Bone marrow (tissue), 2 donors: ENCODE measurements at places on chromosomes 3 and 15.

DNA sequence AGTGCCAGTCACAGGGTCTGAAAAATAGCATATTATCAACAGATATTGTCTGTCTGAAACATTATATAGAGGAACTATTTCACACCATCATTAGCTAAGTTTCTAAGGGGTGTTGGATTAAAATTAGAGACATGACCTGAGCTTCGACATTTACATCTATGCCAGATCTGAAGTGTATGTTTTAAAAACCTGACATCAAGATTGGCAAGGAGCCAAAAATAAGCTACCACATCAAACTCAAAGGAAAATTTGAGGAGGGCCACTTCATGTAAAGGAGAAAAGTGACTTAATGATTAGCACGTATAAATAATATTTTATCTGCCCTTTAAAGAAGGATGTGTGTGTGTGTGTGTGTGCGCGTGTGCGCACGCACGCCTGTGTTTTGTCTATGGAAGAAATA is 752.0 kb upstream of the GRM7 start:
- no peak for DNase-seq

- DNase-seq, result peak; percentile 59
These were observed 118.1 kb downstream of the TBC1D2B start for GRCh38 chr15:77959432-77959879.

DNA sequence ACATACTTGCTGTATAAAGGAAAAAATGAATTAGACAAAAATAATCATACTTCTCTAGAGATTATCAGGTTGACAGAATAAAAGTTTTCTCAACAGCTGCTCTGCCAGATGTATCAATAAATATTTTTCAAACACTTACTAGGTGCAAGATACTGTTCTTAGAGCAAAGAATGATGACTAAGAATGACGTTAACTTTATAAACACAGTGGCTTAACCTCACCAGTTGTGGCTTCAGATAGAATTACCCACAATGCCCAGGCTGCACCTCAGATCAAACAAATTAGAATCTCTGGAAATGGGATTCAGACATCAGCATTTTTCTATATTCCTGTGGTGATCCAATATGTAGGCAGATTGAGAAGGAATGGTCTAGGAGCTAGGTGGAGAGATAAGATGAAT is 422.4 kb upstream of the ATP11B start:
- no peak for DNase-seq

DNA sequence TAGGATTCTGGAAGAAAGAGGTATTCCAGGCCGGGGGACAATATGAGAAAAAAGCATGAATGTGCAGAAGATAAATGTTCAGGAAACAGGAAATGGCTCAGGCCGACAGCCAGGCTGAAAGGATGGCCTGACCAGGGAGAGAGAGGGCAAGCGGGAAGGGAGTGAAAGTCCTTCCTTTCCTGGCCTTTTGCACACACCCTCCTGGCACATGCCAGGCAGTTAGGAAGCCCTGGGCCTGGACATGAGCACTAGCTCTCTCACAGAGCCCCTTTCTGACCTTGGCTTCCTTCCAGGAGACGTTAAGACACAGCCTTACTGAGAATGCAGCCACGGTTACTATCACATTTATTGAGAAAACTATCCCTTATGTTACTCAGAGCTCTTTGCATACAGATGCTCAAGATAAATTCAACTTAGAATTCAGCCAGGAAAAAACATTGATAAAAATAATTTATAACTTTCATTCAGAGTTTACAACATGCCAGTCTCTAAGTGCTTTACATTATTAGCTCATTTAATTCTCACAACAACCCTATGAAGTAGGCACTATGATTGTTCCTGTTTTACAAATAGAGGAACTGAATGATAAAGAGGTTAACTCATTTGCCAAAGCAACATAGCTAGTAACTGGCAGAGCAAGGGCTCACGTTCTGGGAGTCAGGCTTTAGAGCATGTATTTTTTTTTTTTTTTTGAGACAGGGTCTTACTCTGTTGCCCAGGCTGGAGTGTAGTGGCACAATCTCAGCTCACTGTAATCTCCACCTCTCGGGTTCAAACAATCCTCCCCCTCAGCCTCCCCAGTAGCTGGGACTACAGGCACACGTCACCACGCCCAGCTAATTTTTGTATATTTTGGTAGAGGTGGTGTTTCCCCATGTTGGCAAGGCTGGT is 39.4 kb upstream of the SMAD3 start:
- no peak for DNase-seq

- DNase-seq, result no peak
These were observed 338.4 kb upstream of the ADAMTS9 start for GRCh38 chr3:65026151-65026550.

DNA sequence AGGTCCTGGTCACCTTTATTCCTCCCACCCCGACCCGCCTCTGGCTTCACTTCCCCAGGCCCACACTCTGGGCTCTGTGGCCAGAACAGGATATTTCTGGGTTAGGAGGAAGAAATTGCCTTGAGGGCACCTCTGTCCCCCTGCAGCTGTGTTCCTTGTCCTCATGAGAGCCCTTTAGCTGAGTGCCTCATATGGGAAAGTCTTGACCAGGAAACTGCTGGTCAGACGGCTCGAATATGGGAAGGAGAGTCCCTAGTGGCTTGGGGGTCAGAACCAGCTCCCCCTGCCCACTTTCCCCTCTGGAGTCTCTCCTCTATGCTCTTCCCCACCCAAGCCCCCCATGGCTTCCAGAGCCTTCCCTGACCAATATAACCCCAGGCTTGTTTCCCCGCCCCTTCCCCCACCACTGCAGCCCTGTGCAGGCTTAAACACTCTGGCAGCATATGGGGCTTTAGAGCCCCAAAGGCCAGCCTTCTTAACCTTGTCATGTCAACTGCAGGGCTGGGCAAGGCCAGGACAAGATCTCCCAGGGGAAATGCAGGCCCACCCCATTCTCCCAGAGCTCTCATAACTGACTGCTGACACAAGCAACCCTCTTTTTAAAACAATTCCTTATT is 36.4 kb downstream of the SEC22C start:
- DNase-seq, result no peak

- DNase-seq, result no peak
These were observed 155.9 kb upstream of the TLE3 start for GRCh38 chr15:70253461-70254156.

DNA sequence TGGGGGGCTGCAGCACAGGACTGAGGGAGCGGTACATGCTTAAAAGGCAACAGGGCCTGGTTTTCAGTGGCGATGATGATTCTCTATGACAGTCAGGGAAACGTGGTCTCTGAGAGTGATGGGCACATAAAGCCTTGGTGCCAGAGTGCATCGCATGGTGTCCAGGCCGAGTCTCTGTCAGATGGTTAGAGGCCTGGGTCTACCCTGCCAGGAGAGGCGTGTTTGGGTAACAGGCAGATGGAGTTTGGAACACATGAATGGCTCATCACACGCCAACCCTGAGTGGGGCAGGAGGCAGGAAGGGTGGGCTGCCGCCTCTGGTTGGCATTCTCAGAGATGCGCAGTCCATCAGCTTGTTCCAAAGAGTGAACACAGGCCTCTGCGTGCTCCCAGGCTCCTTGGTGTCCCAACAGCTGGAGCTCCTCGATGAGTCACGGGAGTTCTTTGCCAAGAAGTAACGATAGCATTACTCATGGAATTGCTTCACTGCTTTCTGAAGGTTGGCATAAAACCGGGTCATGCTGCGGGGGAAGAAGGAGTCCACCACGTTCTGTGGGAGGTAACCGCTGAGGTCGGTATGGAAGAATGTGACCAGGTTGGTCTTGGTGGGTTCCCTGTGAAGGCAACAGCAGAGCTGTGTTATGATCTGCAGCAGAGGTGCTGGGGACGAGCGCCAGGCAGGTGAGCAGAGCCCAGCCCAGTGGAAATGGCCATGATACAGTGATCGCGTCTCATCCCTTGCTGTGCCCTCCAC is 11.0 kb downstream of the STARD5 start:
- peak; percentile 33 for DNase-seq

DNA sequence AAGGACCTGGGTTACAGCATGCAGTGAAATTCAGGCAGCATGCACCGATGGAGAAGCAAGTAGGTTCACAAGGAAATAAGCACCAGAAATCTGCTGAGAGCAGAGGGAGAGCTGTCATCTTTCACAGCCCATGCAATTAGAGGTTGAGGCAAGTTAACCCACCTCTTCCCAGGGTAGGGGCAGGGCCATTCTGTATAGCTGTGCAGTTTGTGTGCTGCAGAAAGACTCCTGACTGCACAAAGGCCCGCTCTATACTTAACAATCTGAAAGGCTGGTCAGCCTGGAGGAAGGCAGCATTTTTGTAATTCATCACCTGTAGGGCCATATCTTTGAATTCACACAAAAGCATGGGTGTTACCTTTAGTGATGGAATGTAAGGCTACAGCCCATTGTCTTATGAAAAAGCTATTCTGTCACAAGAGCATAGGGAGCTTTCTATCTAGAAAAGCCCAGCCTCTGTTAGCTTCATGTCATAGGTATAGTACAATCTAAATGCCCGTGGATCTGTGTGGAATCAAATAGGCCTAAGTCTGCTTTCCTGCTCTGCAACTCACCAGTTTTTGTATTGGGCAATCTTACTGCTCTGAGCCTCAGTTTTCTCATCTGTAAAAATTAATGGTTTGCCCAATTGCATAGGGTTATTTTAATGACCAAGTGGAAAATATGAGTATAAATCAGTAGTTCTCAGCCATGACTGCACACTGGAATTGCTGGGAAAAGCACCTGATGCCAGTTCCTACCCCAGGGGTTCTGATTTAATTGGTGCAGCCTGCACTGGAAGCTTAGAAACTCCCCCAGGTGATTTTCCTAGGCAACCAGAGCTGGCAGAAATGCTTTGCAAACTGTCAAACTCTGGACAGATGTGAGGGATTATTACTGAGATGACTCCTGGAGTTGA is 65.2 kb downstream of the ATP13A5 start:
- no peak for DNase-seq

DNA sequence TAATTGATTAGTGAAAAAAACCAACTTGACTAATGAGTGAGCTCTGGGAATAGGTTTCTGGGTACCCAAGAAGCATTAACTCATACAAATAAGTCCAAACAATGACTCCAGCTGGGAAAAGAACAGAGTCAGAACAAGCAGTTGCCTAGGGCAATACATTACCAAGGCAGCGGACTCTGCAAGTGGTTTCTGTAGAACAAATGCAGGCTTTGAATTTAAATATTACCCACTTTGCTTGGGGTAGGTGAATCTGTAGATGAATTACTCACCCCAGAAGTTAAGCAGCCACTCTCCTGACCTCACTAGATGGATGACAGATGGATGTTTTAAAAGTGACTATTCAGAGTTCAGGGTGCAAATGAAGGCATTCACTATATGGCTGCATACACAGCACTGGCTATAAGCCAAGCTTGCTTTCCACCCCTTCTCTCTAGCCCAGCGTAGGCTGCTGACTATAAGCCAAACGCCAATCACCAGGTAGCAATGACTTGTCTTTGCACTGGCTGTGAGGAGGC is 73.1 kb upstream of the BHLHE40 start:
- no peak for DNase-seq

DNA sequence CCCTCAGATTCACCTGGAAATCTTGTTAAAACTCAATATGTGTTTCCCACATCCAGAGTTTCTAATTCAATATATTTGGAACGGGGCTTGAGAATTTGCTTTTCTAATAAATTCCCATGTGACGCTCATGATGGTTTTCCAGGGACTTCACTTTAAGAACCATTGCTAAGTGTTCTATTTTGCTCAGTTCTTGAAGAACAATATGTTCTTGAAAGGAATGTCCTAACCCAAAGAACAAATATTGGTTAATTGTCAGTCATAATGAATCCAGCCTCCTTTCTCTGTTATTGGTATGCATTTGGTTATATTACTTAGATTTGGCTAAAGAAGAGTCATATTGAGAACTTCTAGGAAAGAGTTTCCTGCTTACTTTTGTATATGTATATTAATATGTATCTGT is 4.4 kb upstream of the PLSCR2 start:
- no peak for DNase-seq

- no peak for DNase-seq
These were observed 107.4 kb downstream of the LRIG1 start for GRCh38 chr3:66393333-66394005.

DNA sequence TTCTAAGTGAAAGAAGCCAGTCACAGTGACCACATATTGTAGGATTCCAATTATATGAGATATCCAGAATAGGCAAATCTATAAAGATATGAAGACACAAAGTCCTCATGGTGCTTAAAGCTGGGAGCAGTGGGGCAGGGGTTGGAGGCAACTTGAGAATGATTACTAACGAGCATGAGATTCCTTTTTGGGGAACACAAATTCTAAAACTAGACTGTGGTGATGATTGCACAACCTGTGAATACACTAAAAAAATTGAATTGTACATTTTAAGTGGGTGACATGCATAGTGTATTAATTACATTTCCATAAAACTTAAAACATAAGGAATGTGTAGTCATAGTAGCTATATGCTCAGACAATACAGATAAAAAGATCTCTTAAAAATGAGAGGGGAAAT is 103.2 kb downstream of the DPH6 start:
- no peak for DNase-seq

DNA sequence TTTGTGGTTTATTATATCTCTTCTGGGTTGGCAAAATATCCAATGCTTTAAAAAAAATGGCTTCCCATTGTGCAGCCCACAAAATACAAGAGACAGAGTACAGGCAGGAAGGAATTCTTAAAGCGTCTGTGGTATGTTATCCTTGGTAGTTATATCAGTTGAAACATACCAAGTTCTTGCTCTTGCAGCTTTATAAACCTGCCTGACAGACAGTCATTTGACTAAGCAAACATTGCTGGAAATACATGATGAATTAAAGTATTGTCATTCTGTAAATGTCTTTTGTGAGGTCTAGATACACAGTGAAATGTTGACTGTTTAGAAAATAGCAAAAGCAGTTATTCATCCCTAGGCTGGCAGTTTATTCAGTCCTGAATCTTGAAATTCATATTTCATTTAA is 44.8 kb upstream of the MAP3K13 start:
- no peak for DNase-seq

DNA sequence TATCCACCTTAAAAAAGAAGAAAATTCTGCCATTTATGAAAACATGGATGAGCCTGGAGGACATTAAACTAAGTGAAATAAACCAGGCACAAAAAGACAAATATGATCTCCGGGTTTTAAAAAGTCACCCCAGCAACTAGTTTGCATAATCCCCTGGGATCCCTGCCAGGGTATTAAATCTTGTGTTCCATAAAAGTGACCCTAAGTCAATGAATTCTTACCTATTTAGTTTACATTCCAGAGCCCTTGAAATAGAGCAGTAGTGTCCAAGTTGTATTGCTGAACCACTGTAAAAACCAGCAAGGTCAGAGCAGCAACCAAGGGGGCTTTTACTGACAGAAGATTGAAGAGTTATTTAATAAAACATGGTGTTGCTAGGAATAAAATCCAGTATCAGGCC is 716.8 kb upstream of the BCHE start:
- DNase-seq, result no peak

GRCh38 chr3:37030588-37030987 is 37.3 kb downstream of the MLH1 start:
- no peak for DNase-seq

- DNase-seq, result no peak
These were observed 412.4 kb upstream of the CBLB start for GRCh38 chr3:106281221-106281620.

DNA sequence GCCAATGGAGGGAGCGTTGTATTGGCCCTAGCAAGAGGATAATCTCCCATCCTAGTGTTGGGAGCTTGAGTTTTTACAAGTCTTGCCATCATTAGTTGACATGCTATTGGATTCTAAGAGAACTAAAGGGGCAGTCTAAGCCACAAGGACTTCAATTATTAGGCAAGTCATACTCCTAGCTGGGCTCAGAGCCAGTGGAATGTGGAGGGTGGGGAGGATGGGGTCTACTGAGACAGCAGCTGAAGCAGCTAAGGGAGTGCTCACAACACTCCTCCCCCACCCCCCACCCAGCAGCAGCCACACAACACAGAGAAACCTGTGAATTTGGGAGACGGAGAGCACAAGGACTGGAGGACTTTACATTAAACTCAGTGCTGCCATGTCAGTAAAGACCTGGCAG is 27.9 kb downstream of the FRG2C start:
- no peak for DNase-seq
